ENCODE measurements at places on chromosomes 4 and X.

- H3K4me1 ChIP-seq, result no peaks in the 10 kb centered on the region
- peaks cover 7% of the 10 kb centered on the region for H3K27me3 ChIP-seq
- no peak overlapping the region for H3K4me3 ChIP-seq
- H3K36me3 ChIP-seq, result no peaks in the 10 kb centered on the region
- DNase-seq, result no peak
Measured at GRCh38 chr4:100510551-100510950, 7.3 kb downstream of the EMCN start.

DNA sequence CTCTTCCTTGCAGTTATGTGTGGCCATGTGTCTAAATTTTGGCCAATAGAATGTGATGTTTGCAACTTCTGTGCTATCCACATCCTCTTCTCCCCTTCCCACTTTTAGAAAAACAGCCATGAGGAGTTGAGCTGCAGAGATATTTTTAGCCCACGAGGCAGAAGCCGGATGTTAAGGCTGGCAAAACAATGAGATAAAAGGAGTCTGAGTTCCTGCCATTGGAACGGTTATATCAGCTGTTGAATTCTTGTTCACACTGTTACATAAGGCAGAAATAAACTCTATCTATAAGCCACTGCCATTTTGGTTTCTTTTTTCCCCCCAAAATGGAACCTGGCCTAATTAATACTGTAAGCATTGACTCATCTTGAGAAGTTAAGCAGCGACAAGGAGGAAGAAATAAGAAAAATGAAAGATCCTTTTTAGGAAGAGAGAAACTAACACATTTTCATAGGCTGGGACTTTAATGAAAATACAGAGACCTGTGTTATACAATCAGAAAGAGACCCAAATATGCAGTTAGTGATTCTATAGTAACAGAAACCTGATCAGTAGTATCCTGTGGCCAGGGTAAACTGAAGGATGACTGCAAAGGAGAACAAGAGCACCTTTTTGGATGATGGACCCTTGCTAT is 200.5 kb downstream of the INPP4B start:
- H3K4me1 ChIP-seq, result peaks cover 9% of the 10 kb centered on the region
- peak overlapping the region; percentile 16 for H3K4me3 ChIP-seq
- H3K27ac ChIP-seq, result peak overlapping the region; percentile 65
- H3K27me3 ChIP-seq, result no peaks in the 10 kb centered on the region
- DNase-seq, result no peak

GRCh38 chrX:153669174-153669890 is 4.3 kb downstream of the PNCK start:
- no peaks in the 10 kb centered on the region for H3K36me3 ChIP-seq
- H3K27me3 ChIP-seq, result peaks cover 11% of the 10 kb centered on the region
- peak; percentile 43 for DNase-seq
- H3K4me3 ChIP-seq, result no peak overlapping the region

GRCh38 chr4:55549888-55550287 is 3.2 kb upstream of the CLOCK start:
- peaks cover 31% of the 10 kb centered on the region for H3K4me1 ChIP-seq
- DNase-seq, result no peak
- no peak overlapping the region for H3K4me3 ChIP-seq
- H3K27ac ChIP-seq, result peak overlapping the region; percentile 43
- H3K27me3 ChIP-seq, result peaks cover 5% of the 10 kb centered on the region

- no peak overlapping the region for H3K27ac ChIP-seq
- no peak overlapping the region for H3K4me3 ChIP-seq
- H3K36me3 ChIP-seq, result no peaks in the 10 kb centered on the region
- H3K4me1 ChIP-seq, result no peaks in the 10 kb centered on the region
- no peak for DNase-seq
Measured at GRCh38 chrX:139120760-139121159, 409.2 kb upstream of the FGF13 start.

GRCh38 chrX:124862301-124862700 is 457.4 kb upstream of the TEX13C start:
- no peak for DNase-seq
- H3K4me3 ChIP-seq, result no peak overlapping the region
- no peaks in the 10 kb centered on the region for H3K4me1 ChIP-seq
- no peak overlapping the region for H3K27ac ChIP-seq
- H3K27me3 ChIP-seq, result no peaks in the 10 kb centered on the region

DNA sequence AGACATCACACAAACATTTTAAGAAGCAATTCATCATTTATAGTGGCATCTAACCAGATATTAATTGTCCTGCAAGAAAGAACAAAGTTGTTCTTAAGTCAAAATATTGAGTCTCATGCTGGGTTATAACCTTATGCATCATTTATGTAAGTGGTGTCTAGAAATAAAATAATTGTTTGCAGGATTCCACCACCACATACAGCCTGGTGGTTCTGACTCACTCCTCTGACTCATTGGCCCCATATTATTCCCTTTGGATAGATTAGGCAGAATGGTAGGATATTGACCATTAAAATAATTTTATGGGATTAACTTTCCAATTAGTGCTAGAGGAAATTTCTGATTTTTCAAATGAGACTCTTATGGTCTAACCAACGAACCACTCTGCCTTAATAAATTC is 384.5 kb downstream of the GRXCR1 start:
- no peak overlapping the region for H3K4me3 ChIP-seq
- no peak overlapping the region for H3K27ac ChIP-seq
- no peak for DNase-seq
- no peaks in the 10 kb centered on the region for H3K4me1 ChIP-seq
- no peaks in the 10 kb centered on the region for H3K36me3 ChIP-seq

GRCh38 chr4:7193030-7193958 is 956 bp downstream of the SORCS2 start:
- peaks cover 2% of the 10 kb centered on the region for H3K4me1 ChIP-seq
- H3K27ac ChIP-seq, result no peak overlapping the region
- DNase-seq, result no peak

DNA sequence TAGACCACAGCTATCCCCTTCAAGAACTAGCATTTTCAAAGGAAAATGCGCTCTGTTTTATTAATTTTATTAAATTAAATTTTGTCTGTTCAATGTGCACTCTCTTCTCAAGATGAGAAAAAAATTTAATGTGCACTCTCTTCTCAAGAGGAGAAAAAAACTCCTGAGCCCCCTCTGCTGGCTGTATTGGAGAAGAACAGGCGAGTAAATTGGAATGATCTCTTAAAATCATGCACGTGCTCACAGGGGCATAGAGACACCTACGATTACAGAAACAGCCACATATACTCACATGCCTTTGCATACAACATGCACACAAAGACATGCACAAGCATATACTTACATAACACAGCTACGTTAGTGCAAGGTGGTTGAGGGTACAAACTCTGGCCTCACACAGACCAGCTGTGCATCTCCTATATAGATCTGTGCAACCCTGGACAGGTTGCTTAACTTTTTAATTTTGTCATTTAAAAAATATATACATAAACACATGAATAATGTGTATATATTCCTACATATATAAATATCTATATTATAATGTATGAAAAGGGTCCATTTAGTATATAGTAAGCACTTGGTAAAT is 176.2 kb upstream of the CXorf66 start:
- peak; percentile 31 for DNase-seq
- no peaks in the 10 kb centered on the region for H3K36me3 ChIP-seq
- H3K4me3 ChIP-seq, result no peak overlapping the region
- H3K4me1 ChIP-seq, result no peaks in the 10 kb centered on the region
- H3K27me3 ChIP-seq, result peaks cover 1% of the 10 kb centered on the region

- H3K4me3 ChIP-seq, result no peak overlapping the region
- no peak overlapping the region for H3K27ac ChIP-seq
- DNase-seq, result no peak
Measured at GRCh38 chrX:39766855-39767254, 330.9 kb downstream of the BCOR start.

DNA sequence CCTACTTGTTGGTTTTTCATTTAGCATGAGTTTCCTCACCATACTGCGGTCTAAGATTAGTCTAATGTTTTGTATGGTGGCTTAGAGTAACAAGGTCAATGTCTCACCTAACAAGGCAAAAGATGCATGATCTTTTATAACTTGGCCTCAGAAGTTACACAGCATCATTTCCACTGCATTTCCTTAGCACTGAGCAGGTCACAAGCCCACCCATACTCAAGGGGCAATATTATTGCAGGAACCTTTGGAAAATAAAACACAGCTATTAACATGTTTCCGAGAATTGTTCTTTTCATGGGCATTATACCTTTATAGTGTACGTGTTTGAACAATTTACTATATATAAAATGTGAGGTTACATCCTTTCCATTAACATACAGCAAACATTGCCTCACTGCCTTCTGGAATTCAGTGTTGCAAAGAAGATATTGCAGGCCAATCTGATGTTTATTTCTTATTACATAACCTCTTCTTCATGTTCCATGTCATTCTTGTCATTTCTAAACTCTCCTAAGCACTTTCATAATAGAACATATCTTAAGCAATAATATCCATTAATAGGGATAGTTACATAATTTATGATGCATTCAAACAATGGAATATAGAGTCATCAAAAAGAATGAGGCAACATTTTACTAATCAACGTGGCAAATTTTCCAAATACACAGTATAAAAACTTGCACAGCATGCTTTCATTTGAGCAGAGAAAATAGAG is 153.8 kb downstream of the AREG start:
- H3K27me3 ChIP-seq, result peaks cover 2% of the 10 kb centered on the region
- H3K27ac ChIP-seq, result no peak overlapping the region
- no peaks in the 10 kb centered on the region for H3K4me1 ChIP-seq
- no peak for DNase-seq

GRCh38 chr4:65559270-65559669 is 111.0 kb downstream of the EPHA5 start:
- DNase-seq, result no peak
- no peaks in the 10 kb centered on the region for H3K27me3 ChIP-seq
- no peak overlapping the region for H3K4me3 ChIP-seq
- no peaks in the 10 kb centered on the region for H3K36me3 ChIP-seq
- no peaks in the 10 kb centered on the region for H3K4me1 ChIP-seq
- H3K27ac ChIP-seq, result no peak overlapping the region

- DNase-seq, result no peak
- peak overlapping the region; percentile 92 for H3K27ac ChIP-seq
- H3K4me3 ChIP-seq, result no peak overlapping the region
- peaks cover 79% of the 10 kb centered on the region for H3K4me1 ChIP-seq
- H3K27me3 ChIP-seq, result no peaks in the 10 kb centered on the region
Measured at GRCh38 chrX:118534716-118535493, 39.3 kb downstream of the DOCK11 start.

DNA sequence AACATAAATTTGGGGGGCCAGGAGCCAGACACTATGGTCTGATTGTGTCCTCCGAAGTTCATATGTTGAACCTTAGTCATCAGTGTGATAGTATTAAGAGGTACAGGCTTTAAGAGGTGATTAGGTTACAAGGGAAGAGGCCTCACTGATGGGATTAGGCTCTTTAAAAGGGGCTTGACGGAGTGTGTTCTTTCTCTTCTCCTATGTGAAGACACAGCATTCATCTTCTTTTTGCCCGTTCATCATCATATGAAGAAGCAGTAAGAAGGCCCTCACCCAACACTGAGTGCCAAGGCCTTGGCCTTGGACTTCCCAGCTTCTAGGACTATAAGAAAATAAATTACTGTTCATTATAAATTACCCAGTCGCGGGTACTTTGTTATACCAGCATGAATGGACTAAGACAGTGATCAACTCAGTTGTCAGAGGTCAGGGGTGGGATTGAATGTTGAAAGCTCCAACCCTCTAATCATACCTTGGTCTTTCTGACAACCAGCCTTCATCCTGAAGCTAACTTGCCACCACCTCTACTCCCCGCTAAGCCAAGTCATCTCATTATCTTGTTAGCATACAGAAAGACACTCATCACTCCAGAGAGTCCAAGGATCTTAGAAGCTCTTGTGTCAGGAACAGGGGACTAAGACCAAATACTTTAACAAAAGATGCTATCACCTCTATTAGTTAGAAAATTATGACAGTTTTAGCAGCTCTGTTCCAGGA is 543.4 kb upstream of the DIPK2B start:
- peak overlapping the region; percentile 18 for H3K27ac ChIP-seq
- H3K4me3 ChIP-seq, result no peak overlapping the region
- no peak for DNase-seq
- peaks cover 30% of the 10 kb centered on the region for H3K36me3 ChIP-seq
- H3K4me1 ChIP-seq, result peaks cover 19% of the 10 kb centered on the region
- no peaks in the 10 kb centered on the region for H3K27me3 ChIP-seq

GRCh38 chrX:53704294-53704693 is 17.8 kb upstream of the HUWE1 start:
- DNase-seq, result no peak
- peaks cover 37% of the 10 kb centered on the region for H3K36me3 ChIP-seq
- H3K4me3 ChIP-seq, result no peak overlapping the region
- no peak overlapping the region for H3K27ac ChIP-seq
- no peaks in the 10 kb centered on the region for H3K27me3 ChIP-seq

- H3K4me3 ChIP-seq, result peak within 1 kb of the TSS; percentile 99
- H3K4me1 ChIP-seq, result peaks cover 40% of the 10 kb centered on the region
- peaks cover 9% of the 10 kb centered on the region for H3K36me3 ChIP-seq
- peak; percentile 74 for DNase-seq
- peaks cover 2% of the 10 kb centered on the region for H3K27me3 ChIP-seq
- peak within 1 kb of the TSS; percentile 100 for H3K27ac ChIP-seq
Measured at GRCh38 chr4:25862411-25863346, at the start of gene SEL1L3. TSS of gene SEL1L3 (minus strand) at chr4:25862988. CDS start at chr4:25862836, 152 bp downstream.

DNA sequence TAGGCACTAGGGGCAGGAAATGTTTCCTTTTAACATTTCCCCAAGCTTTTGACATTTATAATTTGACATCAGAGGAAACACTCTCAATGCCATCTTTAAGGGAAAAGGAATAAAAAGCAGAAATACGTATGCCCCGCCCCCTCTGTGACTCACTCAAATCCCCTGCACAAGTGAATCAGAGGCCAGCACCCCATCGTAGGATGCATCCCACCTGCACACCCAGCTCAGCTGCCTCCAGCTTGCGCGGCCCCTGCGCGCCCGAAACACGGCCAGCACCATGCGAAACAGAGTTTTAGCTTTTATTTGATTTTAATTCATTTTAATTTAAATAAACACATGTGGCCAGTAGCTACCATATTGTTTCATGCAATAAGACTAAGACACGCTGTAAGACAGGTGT is 29.5 kb downstream of the ABLIM2 start:
- no peak for DNase-seq
- no peak overlapping the region for H3K4me3 ChIP-seq
- no peaks in the 10 kb centered on the region for H3K36me3 ChIP-seq
- H3K27ac ChIP-seq, result no peak overlapping the region
- H3K27me3 ChIP-seq, result peaks cover 2% of the 10 kb centered on the region

GRCh38 chr4:23717528-23718248 is 172.2 kb downstream of the PPARGC1A start:
- no peak overlapping the region for H3K4me3 ChIP-seq
- H3K27ac ChIP-seq, result no peak overlapping the region
- DNase-seq, result no peak
- H3K36me3 ChIP-seq, result no peaks in the 10 kb centered on the region
- no peaks in the 10 kb centered on the region for H3K4me1 ChIP-seq
- no peaks in the 10 kb centered on the region for H3K27me3 ChIP-seq

DNA sequence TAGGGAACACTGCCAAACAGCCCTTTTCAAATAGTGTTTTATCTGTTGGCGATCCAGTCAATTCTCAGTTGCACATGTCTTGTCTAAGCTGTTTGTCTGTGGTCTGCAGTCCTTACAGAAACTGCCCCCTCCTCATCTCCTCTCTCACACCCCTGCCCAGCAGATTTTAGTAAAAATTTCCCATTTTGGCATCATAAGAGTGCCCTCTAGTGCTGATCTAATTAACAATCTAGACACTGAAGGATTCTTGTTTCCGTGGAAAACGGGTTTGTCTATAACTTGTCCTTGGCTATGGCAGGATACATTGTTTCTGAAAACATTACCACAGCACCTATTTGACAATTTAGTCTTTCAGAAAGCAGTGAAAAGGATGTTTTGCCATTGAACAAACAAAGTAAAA is 227.2 kb upstream of the MBNL3 start:
- H3K27me3 ChIP-seq, result no peaks in the 10 kb centered on the region
- H3K4me3 ChIP-seq, result no peak overlapping the region
- no peak overlapping the region for H3K27ac ChIP-seq

Measured in activated CD4-positive, alpha-beta memory T cell treated with anti-CD3 and anti-CD28 coated beads for 36 hours (primary cell).